ENCODE measurements at places on chromosomes 16 and 17. TPM values are rescaled to one million over a fixed set of nuclear protein-coding genes. Genes with fewer than 3 reads are reported as not detected.

GRCh38 chr16:82621781-82622180 lies 5.0 kb upstream of the CDH13 start:
- H3K27ac ChIP-seq = no peak overlapping the region
- peaks cover 84% of the 10 kb centered on the region for H3K27me3 ChIP-seq
- no peak for DNase-seq

MMP28 gene
- total RNA-seq = not detected

GRCh38 chr16:19911747-19912454 lies 27.3 kb upstream of the GPRC5B start:
- H3K27me3 ChIP-seq = no peaks in the 10 kb centered on the region
- H3K4me3 ChIP-seq = no peak overlapping the region
- H3K27ac ChIP-seq = no peak overlapping the region

DNA sequence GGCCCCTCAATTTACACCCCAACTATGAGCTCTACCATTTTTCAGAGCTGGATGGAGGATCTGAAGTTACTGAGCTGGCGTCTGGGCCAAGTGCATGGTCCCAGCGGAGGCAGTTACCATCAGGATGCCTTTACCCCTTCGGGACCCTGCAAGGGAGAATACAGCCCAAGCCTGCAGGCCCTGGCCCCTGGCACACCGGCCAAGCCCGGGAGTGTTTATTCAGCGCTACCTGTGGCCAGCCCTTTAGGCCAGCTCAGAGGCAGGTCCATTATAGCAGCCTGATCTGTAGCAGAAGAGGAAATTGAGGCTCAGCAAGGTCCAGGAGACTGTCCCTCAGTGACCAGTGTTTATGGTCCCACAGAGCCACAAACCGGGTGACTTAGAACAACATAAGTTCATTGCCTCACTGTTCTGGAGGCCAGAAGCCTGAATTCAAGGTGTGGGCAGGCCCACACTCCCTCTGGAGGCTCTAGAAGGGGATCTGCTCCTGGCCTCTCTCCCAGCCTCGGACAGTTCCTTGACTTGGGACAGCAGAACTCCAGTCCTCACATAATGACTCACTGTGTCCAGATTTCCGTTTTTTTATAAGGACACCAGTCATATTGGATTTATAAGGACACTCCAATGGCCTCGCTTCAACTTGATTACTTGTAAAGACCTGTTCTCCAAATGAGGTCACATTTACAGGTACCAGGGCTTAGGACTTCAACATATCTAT lies 8.8 kb downstream of the SEC14L5 start:
- DNase-seq = no peak
- H3K4me1 ChIP-seq = no peaks in the 10 kb centered on the region
- H3K27me3 ChIP-seq = peaks cover 15% of the 10 kb centered on the region
- H3K36me3 ChIP-seq = no peaks in the 10 kb centered on the region
- no peak overlapping the region for H3K4me3 ChIP-seq
- no peak overlapping the region for H3K27ac ChIP-seq

GPRC5C gene
- not detected for total RNA-seq

- no peak overlapping the region for H3K4me3 ChIP-seq
- no peaks in the 10 kb centered on the region for H3K36me3 ChIP-seq
- H3K4me1 ChIP-seq = peaks cover 17% of the 10 kb centered on the region
- peak; percentile 60 for DNase-seq
Measured at GRCh38 chr17:66507103-66507923, 204.9 kb downstream of the PRKCA start.

SECTM1 gene
- 1.4 TPM for total RNA-seq
